ENCODE measurements at places on chromosomes 6 and 20.
A peak's percentile ranks its signal among the peaks of the same experiment; 100 is the strongest.

DNA sequence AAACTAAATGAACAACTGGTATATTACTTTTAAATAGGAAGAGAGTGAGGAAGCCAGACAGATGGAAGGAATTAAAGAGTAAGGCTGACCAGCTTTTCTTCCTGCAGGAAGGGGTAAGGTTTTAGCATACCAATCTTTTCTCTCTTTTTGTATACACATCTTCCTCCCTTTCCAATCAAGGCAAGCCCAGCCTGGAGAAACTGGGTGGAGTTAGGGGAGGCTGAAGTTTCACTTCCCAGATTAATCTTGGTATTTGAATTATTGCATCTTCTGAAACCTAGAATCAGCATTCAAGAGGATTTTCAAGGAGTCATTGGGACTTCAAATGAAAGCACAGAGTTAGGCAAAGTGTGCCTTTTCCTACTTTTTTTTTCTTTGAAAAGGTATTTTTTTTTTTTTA is 33.1 kb downstream of the TMEM14A start:
- no peak for DNase-seq

DNA sequence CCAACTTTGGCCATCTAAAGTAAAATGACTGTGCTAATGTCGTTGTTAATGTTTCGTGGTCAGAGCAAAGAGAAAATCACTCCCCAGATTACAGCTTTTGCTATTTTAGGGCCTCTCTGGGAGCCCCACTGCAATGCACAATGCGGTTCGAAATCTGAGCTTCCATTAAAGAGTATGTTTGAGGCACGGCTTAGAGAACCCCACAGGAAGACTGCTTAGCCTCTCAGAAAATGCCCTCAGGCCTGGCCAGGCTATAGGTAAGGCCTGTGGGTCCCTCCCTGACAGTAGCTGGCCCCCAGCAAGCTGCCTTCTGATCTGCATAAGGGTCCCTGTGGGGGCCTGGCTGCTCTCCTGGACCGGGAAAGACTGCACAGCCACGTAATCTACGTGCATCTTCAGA is 274.6 kb downstream of the PTPRT start:
- DNase-seq = no peak

- no peak for DNase-seq
These were observed 143.7 kb upstream of the PTPN1 start for GRCh38 chr20:50366270-50367103.

- no peak for DNase-seq
These were observed 5.4 kb downstream of the FBXL4 start for GRCh38 chr6:98942263-98942803.

DNA sequence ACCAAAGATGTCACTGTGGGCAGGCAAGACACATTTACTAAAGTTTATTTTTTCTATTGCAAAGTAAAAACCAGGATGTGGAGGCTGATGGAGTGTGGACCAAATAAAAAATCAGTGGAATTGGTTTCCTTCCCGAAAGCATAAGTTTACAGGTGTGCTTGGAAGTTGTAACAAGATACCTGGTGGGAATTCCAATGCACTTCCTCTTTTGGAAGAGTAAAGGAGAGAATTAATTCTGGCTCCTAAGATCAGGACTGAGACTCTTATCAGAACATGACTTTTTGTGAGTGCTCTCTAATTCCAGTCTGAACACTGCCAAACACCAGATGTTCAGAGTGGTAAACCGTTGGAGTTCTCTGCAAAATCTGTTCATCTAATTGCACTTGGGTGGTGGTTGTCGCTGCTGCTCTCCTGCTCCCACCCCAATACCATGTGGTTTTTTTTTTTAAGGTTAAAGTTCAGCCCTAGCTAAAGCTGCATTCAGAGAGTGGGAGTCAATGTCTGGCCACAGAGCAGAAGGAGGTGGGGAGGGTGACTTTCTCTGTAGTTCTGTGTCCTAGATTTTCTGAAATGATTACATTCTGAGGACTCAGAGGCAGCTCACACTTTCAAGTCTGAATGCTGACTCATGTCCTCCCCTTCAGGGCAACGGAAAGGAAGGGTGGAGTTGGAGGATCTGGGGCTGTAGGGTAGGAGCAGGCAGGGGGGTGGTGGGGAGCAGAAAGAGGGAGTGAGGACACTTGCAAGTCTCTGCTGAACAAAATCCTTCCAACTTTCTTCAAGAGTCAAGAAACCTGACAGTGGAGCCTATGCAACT is 275.8 kb upstream of the PRDM1 start:
- no peak for DNase-seq

- DNase-seq = no peak
These were observed 84.2 kb downstream of the PREP start for GRCh38 chr6:105318660-105319059.

DNA sequence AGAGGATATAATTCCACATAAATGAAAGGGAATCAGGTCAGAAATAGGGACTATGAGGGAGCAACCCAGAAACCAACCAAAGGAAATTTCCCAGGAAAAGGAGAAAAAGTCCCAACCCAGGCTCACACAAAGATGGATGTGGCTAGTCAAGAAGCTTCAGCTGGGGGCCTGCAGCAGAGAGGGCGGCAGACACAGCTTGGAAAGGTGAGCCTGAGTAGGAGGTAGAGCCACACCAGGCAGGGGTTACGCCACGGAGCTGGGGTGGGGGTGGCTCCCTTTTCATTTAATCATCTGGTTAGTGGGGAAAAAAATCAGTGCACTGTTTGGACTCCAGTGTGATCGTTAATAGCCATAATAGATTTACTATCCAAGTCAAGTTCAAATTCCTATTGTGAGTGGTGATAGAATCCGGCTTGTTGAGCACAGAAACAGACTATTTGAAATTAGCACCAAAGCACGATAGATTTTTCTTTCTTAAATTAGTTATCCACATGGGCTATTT is 220.6 kb downstream of the TPBG start:
- no peak for DNase-seq

- DNase-seq = no peak
These were observed 95.5 kb downstream of the FOXC1 start for GRCh38 chr6:1705183-1705582.

DNA sequence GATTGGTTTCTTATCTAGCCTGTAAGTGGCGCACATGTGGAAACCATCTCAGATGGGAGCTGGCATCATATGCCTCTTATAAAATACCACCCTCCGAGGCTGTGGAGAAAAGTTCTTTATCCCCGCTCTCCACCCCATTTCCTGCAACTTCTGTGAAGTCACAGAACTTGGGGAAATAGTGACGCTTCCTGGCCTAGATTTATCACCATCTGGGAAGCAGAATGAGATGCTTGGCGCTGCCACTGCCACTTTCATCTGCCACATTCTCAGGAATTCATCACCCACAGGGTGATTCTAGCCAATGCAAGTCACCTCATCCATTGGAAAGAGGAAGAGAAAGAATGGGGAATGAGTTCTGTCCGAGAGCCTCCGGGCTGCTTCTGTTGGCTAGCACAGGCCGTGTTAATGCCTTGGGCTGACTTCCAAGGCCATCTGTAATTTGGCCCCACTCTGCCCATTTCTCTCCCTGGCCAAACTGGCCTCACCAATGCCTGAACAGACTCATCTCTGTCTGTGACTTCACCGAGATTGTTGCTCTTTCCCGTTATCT is 148.8 kb upstream of the SOX4 start:
- no peak for DNase-seq

DNA sequence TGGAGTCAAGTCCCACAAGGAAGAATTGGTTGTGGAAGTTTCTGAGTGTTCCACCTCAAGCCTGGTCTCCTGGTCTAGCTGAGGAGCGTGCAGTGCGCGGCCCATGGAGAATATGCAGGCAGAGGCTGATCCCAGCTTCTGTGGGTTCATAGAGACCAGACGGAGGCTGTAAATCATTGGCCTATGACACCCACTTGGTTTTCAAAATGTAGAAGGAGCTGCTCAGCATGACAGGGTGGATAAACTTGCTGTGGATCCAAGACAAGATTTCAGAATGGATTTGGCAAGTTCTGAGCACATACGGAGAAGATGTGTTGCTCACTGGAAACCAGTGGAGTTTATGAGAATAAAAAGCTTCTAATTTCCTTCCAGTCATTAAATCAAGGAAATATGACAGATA is 744 bp downstream of the KIF25 start:
- DNase-seq = no peak

DNA sequence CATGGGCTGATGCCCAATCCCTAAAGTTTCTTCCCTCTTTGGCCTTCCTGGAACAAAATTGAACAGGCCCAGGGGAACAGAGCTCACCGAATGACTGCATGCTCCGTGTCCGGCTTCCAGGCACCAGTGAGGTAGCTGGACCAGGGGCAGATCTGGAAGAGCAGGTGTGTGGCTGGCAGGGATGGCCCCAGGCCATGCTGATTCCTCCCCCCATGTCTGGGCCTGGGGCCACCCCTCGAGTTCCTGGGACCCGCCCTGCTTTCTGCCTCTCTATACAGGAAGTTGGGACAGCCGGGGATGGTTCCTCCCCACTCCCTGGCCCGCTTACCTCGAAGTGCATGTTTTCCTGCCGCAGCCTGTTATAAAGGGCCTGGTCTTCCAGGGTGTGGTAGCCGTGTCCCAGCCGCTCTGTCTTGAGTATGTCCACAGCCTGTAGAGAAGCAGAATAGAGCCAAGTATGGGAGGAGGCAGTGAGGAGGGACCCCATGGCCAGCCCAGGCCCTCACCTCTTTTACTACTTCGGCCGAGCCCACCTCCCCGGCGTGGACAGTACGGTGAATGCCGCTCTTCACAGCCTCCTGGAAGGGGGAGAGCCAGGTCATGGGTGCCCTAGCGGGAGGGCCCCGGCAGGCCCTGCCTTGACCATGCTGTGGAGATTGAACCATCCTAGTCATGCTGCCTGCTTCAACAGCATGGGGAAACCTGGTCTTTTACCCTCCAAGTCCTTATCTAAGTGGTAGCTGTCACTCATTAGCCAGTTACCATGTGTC is 28.8 kb downstream of the ADA start:
- no peak for DNase-seq

- no peak for DNase-seq
These were observed 152.3 kb upstream of the CDH4 start for GRCh38 chr20:61099806-61100205.

DNA sequence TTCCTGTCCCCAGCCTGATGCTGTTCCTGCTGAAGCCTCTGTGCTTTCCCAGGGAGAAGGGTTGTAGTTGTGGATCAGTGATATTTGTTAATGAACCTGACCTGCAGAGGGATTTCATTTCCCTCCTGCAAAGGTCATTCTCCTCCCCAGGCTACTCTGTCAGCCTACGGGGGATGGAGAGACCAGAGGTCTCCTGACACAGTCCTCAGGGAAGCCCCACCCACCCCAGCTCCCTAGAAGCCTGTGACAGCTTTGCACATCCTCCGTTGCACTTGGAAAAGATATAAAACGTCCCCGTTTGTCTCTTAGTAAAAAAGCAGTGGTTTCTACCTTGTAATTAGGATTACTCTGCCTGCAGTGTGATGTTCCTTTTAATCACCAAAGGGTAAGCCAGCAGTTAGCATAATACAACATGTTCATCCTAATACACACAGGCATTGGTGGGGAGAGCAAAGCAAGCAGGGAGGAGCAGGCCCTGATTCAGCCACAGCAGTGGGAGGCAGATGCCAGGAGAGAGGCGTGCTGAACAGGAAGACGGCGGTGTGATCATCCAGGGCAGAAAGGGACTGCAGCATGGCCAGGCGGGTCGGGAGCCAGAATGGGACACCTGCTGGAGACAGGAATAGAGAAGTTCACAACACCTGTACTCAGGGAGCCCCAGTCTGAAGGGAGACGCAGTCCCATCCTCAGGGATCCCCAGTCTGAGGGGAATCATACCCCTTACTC is 293.5 kb downstream of the LRFN2 start:
- no peak for DNase-seq

DNA sequence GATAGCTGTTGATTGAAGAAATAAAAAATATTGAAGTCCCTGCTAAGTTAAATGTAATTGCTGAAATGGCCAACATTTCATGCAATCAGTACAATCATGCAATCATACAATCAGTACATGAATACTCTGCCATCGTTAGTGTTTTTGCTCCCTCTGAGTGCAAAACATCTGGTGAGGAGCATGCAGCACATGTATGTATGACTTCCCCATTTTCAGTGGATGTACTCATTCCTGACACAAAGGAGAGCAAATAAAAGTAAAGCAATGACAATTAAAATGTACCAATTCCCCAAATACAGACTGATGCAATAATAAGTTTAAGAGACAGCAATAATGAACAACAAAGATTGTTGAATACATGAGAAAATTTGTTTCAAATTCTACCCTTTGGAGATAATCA is 140.7 kb downstream of the PLCB1 start:
- no peak for DNase-seq

DNA sequence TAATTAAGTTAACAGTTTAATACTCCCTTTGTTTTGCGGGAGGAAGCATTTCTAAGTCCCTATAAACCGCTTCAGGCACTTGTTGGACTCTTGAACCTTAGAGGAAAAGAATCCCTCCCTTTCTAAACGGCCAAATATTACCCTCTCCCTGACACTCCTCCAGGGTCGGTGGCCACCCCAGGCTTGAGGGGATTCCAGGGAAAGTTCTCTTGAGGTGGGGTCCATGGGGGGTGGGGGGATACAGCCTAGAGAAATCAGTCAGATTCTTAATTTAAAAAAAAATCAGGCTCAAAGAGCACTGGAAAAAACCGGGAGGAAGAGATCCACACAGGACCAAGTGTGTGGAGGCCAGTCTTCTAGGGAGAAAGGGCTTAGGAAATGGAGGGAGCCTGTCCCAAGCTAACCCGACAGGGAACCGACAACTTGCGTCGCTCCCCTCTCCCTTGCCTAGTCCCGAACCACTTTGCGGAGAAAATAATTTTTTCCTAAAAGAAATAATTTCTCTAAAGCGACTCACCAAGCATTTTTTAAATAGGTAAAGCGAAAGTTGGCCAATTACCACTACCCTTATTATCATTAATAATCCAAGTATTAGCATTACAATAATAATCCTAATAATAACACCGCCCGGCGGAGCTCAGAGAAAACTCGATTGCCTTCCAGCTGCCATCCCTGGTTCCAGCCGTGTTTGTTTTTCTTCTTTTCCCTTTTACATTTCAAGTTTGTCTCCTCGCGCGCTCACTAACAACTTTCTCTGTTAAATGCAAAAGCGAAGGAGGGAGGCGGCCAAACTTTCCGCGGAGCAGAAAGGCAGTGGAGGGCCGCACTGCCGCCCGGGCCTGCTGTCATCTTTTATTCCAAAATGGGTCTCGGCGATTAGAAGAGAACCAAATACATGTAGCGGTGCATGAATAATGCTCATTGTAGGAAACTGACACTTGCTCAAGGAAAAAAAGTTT is 4.8 kb downstream of the NR2E1 start:
- DNase-seq = peak; percentile 45

- DNase-seq = no peak
These were observed 24.0 kb upstream of the ATRN start for GRCh38 chr20:3446779-3447178.

DNA sequence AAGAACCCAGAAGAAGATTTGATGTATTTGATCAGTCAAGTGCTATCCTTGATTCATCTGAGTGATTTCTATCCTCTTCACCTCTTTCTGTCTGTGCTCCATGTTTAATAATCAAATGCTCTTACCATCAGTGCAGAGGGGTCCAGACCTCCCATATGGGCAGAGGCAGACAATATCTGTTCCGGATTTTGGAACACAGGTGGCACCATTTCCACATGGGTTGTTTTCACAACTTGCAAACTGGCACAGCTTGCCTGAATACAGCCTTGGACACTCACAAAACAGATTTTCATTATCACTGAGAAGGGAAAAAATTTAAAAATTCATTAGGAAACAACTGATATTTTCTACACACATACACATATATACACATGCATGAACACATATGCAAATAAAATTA is 228.5 kb downstream of the PHF3 start:
- no peak for DNase-seq

- DNase-seq = no peak
These were observed 274.3 kb downstream of the CD109 start for GRCh38 chr6:73969971-73970970.

GRCh38 chr6:26195924-26196845 is 109.0 kb downstream of the HFE start:
- DNase-seq = peak; percentile 59

GRCh38 chr20:13333793-13334192 is 112.7 kb downstream of the ISM1 start:
- DNase-seq = no peak

Measured in B cell (primary cell).